Fibroblast of skin of right quadriceps (primary cell): ENCODE measurements at places on chromosomes 11 and 22.
A peak's percentile ranks its signal among the peaks of the same experiment; 100 is the strongest.

- no peak for DNase-seq
Measured at GRCh38 chr11:15229069-15229468, 114.3 kb downstream of the INSC start.

GRCh38 chr11:59899532-59899931 lies 20.9 kb downstream of the OOSP3 start:
- no peak for DNase-seq

GRCh38 chr22:20986365-20986764 lies 4.3 kb downstream of the LZTR1 start:
- no peak for DNase-seq

DNA sequence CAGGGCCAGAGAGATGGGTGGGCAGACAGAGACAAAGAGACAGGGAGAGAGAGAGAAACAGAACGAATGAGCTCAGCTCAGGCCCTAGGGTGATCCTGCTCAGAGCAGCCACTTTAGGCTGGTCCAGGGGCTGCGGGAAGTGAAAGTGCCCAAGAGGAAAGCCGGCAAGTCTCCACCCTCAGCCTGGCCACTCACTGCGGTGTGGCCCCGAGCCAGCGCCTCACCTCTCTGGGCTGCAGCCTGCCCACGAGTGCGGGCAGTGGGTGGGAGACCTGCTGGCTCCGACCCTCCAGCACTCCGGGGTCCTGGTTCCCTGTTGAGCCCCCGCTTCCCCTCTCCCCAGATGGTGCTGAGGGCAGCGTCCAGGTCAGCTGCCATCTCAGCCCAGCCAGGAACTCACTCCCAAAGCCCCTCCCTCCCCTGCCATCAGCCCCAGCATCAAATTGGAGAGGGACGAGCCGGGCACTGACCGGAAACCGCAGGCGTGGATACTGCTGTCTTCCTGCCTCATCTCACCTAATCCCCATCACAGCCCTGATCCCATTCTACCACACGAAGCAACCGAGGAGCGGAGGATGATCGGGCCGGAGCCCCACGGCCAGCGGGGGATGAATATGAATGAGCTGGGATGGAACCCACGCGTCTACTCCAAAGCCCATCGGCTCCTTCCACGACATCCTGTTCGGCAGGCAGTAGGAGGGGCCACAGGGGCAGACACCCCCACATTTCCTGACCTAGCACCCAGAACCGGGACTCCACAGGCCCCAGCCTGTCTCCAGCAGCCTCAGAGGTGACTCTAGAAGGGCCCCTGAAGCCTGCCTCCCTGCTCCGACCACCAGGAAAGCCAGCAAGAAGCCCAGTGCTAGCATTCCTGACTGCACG lies 16.9 kb downstream of the ELFN2 start:
- DNase-seq, result no peak

DNA sequence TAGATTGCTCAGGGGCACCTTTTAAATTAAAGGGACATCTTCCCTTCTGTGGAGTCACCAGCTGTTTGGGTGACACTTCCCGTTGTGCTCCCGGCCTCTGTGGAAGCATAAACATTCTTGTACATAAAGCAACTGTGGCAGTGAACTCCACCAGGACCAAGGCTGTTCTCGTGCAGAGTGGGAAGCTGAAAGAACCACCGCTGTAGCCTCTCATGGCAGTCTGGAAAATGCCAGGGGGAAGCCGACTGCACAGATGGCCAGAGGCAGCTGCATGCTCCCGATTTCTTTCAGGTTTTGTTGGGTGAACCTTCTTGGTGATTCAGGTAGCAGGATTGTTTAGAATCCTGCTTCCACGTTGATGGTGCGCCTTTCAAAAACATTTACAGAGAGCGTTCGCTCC lies 10.3 kb downstream of the UBASH3B start:
- DNase-seq, result no peak

DNA sequence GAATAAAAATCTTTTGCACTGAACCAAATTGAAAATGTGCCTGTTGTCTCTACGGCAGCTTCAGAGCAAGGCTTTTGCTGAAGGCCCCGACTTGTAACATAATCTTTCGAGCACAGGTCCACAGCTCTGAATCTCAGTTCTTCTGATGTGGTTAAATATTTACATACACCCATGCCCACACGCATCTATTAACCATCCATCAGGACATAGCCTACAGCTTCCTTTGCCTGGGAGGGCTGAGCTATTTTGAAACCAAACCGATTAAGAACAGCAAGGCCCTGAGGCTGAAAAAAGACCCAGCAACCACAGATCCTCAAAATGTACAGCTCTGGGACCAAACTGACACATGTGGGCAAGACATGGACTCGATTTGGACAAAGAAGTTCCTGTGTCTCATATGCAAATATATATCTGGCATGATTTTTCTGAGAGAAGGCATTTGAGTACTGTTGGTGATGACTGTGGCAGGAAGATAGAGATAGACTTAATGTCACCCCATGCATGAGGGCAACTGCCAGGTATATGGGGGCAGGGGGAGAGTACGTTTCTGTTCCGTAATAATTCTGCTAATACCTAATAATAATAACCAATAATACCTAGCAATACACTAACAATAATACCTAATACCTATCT lies 322.7 kb upstream of the PLET1 start:
- no peak for DNase-seq

GRCh38 chr11:119460097-119460496 lies 37.1 kb upstream of the THY1 start:
- no peak for DNase-seq

DNA sequence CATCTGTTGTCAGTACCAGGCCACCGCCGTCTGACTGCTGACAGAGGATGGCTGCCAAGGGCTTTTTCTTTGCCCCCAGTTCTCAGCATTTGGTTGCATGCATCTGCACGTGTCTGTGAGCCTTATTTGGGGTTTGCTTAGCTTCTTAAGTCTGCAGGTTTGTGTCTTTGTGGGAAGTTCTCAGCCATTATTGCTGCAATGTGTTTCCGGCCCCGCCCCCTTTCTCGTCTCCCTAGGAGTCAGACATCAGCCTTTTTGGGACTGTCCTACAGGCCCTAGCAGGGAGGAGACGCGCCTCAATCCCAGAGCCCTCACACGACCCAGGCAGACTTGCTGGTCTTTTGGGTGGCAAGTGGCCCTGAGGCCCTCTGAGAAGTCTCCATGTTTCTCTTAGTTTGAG lies 8.0 kb downstream of the MOB2 start:
- DNase-seq, result no peak

DNA sequence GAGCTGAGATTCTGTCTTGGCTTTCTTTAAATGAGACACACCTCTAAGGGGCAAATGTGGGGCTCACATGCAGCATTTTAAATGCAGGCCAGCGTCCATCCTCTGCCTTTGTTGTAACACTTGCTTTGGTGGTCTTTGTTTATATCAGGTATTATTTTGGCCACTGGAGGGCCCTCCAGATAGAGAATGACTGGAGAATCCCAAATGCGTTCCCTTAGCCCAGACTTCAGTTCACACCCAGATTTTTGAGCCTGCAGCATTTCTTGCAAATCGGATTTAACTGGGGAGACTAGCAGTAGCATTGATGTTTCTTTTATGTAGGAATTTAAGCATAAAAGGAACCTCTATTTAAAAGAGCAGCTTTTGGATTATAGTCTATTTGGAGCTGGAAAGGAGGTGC lies 200.2 kb upstream of the SORL1-AS1 start:
- peak; percentile 53 for DNase-seq

- DNase-seq, result no peak
Measured at GRCh38 chr11:42337786-42338455, 878.5 kb upstream of the LRRC4C start.

GRCh38 chr11:43580735-43581369 lies 99.7 kb upstream of the HSD17B12 start:
- peak; percentile 42 for DNase-seq

DNA sequence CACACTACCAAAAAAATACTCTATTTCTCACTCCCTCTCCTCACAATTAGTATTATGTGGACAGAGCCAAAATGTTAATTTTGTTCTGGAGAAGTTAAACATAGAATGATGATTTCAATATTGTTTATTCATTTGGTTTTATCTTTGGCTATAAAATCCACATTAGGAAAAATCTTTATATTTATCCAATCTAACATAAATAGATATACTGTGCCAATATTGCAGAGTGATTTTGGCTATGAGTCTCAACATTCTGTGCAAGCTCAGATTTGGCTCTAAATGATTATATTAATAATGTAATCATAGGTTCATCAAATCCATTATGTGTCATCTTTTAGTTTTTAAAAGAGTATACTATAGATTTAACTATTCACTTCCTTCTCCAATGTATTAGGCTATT lies 667.5 kb upstream of the CHORDC1 start:
- no peak for DNase-seq

GRCh38 chr11:107018219-107018901 lies at the start of gene GUCY1A2:
Gene GUCY1A2 (minus strand): TSS chr11:107018476. CDS start chr11:107018055, 421 bp downstream.
- peak; percentile 46 for DNase-seq

- DNase-seq, result no peak
Measured at GRCh38 chr11:14106303-14107049, 144.0 kb downstream of the SPON1 start.

DNA sequence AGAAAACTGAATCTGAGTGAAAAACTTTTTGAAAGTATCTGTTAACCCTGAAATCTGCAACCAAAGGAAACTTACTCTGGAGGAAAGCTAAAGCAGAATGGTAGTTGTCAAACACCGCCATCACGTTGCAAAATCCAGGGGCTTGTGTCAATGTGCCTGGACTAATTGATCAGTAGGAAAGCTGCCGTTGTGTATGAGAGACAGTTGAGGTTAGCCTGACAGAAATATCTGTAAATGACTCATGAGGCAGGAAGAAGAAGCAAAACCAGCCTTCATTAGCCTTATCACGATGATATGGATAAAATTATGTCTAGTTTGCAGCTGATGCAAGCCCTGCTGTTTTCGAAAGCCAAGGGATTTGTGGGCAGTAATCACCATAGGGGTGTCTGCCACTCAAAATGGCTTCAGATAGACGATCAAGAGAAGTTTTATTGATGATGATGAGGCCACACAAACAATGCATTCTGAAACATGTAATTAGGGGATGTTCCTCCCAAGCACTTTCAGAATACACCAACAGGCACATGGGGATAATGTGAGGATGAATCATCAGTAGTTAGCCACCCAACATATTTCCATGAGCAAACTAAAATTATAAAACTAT lies 8.9 kb downstream of the SCGB1A1 start:
- DNase-seq, result peak; percentile 78

DNA sequence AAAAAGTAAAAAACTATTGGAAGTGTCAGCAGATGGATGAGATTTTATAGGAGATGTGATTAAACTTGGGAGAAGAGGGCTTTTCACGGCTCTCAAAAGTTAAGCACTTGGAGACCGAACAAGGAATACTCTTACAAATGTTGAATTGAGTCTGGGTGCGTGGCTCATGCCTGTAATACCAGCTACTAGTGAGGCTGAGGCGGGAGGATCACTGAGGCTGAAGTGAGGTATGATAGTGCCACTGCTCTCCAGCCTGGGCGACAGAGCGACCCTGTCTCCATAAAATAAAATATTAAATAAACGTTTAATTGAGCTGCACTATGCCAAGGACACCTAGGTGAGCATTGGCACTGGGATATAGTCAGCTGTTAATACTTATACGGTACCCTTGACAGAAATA lies 1.9 kb downstream of the CEP57 start:
- no peak for DNase-seq

GRCh38 chr22:29663180-29663821 lies 56.5 kb upstream of the CABP7 start:
- peak; percentile 53 for DNase-seq

DNA sequence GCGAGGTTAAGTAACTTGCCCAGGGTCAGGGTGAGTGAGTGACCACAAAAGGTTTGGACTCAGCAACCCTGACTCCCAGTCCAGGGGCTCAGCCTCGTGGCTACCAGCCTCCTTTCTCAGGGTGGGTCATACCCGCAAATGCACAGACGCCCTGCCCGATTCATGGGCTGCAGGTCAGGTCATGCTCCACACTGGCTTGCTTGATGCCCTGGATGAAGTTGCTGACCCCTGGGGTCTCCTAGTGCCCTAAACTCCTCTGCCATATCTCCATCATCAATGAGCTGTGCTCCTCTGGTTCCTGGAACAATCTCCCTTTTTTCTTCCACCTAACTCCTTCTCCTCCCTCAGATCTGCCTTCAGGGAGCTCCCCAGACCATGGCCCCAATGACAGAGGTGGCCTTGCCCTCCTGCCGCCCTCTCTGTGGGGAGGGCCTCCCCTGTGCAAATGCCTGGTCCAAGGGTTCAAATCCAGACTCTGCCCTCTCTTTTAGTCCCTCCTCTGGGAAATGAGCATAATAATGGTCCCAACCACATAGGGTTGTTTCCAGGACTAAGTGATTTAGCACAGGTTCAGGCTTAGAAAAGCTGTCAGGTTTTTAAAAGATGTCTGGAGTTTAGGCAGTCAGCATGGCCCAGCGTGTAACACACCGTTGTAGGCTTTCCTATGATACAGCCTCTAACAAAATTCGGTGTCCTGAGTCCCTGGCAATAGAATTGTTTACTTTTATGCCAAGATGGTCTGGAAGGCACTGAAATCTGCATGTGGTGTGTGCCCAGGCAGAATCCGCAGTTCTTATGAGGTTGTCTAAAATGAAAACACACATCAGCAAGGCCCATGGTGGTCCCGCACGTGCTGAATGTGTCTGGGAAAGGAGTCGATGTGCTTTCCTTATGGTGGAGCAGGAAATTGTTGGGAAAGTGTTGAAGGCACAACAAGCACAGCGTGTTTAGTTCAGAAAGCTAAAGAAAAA lies 63.6 kb downstream of the CD82 start:
- no peak for DNase-seq

- DNase-seq, result no peak
Measured at GRCh38 chr11:125449565-125449964, 46.5 kb downstream of the FEZ1 start.

DNA sequence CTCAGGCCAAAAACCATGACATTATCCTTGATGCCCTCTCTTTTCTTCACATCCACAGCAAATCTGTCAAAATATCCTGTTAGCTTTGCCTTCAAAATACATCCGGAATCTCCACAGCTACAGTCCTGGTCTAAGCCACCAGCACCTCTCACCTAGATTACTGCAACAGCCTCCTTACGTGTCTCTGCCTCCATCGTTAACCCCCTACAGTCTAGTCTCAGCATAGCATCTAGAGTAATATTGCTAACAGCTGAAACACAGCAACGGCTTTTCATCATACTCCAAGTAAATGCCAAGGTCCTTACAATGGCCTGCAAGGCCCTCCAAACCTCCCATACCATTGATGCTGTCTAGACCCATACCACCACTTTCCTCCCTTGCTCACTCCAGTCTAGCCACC lies 4.4 kb downstream of the TSG101 start:
- DNase-seq, result no peak

- DNase-seq, result no peak
Measured at GRCh38 chr11:5767056-5767455, 13.0 kb downstream of the OR52N4 start.

DNA sequence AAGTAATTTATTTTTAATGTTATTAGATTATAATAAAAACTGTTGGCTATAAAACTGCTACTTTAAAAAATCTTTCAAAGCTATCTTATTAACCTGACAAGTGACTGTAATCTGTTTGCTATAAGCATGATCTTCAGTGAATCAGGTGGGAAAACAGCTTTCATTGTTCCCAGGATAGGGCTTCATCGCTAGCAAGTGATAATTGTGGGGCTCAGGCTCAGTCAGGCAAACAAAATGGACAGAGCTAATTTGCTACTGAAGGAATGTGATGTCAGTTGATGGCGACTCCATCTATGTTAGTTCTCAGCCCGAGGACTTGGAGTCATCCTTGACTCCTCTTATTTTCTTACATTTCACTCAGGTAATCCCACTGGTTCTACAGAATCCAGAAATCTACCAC lies 125.0 kb downstream of the RASSF10 start:
- DNase-seq, result no peak
